ENCODE measurements at places on chromosomes 12 and 14.

DNA sequence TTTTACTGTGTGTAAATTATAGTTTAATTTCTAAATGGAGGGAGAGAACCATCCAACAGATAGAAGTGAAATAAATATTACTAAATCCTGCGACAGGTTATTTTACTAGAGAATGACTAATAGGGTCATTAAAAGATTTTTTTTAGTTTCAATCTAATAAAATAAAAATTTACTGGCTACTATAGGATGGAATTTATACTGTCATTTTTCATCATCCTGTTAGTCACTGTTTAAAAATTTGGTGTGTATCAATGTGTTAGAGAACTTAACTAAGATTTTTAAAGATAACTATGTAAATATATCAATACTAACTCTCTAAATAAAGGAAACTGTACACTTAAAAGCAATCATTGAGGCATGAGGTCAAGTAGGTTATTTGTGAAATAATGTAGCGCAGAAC, 41.1 kb upstream of the CDKN3 start:
- DNase-seq: no peak

DNA sequence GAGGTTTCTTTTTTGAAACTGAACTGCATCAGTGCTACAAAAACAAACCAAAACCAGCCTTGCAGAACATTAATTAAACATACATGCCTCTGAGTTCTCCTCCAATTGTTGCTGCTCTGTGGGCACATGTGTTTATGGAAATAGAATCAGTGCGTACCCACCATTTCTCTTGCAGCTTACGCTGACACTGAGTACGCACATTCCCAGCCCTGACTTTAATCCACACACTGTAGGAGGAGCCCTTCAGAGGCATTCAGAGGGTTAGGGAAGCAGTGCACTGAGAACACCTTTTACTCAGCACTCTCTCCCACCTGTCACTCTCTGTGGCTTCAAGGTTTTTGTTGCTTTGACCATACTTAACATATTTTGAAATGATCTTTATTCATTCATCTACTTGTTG, 250.5 kb upstream of the PWP1 start:
- DNase-seq: no peak

GRCh38 chr12:93706824-93707223, 29.6 kb downstream of the CRADD start:
- DNase-seq: no peak

DNA sequence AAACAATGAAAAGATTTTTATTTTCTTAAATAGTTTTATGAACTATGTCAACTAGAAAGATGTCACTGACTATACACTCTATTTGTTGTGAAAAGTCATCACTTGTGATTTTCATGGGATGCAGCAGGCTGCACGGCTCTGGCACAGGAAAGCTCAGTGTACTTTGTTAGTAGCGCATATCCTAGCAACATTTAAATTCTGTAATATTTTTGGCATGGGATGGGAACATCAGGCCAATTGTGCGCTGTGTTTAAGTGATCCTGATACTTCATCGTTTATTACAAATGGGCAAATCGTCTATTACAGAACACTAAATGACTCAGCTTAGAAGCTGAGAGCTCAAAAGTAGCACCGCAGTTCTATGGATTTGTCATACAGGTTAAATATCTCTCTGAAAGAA, 60.7 kb upstream of the SAV1 start:
- DNase-seq: no peak

DNA sequence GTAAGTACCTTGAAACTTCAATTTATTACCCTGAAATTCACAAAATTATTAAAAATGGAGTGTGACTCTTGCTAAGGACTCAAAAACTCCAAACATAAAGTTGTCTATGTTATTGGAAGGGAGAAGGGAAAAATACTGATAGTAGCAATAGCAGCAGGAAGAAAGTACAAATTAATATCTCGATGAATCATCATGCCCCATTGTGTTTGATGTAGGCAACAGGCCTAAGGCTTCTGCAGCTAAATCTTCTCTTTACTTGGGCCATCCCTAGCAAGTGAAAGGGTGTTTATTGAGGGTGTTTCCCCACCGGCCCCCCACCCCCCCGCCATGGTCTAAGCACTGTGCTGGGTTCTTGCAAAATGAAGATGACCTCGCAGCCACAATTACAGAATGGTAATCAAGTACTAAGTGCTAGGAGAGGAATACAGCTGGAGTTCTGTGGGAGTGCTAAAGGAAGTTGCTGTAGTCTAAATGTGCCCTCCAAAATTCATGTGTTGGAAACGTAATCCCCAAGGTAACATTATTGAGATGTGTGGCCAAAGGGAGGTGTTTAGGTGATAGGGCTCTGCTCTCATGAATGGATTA, 76.5 kb downstream of the SNAPC1 start:
- DNase-seq: no peak

DNA sequence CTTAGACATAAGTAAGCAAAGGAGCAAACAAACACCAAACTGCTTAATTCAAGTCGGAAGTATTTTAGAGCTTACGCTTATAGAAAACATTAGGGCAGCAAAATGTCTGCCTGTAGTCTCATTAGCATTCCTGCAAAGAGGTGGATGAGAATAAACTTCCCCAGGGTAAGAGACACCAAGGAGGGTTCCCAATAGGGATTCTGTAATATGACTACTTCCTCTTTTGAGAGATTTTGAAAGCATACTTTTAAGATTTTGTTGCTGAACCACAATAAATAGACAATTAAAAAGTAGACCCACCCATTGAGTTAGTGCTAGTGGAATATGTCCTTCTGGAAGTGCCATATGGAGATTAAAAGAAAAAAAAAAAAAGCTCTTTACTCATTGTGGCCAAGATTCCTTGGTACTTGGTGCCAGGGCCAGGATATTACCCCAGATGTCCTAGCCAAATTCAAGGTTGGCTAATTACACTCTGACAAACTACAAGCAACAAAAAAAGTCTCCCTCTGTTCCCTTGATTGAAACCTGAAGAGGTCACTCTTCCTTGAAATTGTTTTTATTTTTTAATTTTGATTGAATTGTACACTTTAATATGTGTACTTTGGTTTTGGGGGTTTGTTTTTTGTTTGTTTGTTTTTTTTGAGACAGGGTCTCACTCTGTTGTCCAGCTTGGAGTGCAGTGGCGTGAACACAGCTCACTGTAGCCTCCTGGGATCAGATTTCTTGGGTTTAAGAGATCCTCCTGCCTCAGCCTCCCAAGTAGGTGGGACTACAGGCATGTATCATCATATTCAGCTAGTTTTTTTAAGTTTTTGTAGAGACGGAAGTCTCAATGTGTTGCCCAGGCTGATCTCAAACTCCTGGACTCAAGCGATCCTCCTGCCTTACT, 8.7 kb downstream of the CLIP1 start:
- DNase-seq: no peak

- DNase-seq: peak; percentile 47
These were observed 119.9 kb downstream of the CACNA1C start for GRCh38 chr12:2172491-2173214.

DNA sequence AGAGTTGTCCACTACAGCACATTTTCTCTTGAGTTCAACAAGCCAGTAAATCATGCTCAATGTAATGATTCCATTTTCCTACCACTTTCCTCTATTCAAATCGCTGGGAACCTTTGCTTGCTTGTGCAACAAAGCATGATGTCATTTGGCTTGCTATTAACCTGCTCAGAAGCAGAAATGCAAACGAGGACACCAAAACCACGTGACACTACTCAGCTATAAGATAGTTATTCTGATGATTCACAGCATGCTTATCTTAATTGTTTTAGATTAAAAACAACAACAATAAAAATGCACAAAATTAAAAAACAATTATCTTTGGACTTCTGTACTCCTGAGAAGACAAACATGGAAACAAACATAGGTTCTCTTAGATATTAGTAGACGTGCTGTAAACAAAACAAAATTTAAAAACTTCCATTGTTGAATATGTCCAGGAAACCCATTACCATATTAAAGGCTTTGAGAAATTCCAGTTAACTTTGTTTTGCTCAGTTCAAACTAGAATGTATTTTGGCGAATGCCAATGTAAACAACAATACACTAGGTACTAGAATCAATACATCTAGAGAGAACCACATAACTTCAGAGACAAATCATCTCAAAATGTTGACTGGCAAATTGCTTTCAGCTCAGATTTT, 77.5 kb upstream of the KRAS start:
- no peak for DNase-seq

GRCh38 chr14:99571303-99571986, 32.6 kb downstream of the CCDC85C start:
- DNase-seq: peak; percentile 72

DNA sequence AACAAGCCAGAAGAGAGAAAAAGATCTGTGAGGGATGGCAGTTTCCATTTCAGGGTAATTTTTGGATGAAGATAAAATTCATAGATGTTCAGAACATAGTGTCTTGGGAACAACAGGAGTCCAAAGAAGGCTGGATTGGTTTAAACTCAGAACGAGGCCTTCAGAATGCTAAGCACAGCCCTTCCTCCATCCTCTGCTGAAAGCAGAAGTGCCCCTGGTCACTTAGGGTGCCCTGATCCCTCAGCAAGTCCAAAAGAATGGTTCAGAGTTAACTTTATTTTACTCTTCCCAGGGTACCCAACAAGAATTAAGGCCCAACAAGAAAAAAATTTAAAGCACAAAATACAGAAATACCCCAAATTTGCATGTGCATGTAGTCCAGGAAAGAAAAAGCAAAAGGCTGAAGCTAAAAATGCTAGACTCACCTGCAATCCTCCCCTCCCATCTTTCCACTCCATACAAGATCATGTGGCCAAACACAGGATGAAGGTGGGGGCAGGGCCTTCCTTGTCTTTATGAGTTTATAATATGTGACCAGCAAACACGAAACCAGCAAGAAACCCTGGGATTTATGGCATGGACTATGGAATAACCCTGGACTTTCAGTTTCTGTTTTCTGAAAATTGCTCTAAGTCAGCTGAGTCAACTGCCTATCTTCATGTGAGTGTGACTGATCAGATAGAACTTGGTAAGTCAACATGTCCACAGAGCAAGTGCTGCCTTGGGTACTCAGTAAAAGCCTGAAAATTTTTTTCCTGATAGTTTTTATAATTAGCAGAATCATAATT, 21.2 kb downstream of the MAX start:
- DNase-seq: no peak

DNA sequence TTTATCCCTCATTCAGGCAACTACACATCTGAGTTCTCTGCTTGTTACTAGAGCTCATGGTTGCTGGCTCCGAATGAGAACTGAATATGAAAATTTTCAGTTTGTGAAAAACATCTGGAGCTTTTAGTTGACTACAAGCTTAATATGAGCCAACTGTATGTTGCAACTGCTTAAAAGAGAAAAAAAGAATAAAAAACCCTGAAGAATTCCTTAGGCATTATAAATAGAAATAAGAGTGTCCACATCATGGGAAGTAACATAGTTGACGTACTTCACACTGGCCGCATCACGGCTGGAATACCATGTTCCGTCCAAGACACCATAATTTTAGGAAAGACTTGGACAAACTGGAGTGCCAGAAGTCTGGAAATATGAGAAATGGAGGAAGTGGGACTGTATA, 57.9 kb downstream of the PDE3A start:
- peak; percentile 73 for DNase-seq

DNA sequence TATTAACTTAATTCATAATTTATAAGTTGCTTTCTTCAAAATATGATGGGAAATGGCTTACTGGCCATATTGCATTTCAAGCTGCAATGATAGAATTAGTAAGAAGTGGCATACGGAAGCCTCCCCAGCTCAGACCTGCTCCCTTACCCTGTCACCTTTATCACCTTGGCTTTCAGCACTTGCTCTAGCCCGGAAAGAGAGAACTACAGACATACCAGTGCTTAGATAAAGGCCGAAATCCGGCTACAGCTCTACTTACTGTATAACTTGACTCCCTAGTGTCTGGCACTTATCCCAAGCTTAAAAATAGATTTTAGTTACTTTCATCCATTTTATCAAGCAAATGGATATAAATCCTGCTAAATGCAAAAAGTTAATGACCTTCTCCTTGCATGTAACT, 42.5 kb downstream of the PKP2 start:
- peak; percentile 78 for DNase-seq

DNA sequence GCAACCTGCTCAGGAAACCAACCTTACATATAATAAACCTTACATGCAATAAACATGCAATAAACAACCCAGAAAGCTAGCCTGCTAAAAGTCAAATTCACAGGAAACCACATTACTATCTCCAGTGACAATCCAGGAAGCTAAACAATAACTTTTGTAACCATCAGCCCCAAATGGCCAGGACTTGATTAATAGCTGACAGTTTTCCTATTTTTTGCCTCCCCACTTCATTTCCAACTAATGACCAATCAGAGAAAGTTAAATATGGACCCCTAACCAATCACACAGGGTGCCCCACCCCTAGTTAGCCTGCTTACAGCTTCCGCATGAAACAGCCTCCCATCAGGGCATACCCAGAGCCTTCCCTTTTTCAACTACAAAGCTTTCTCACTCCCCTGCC, 152.2 kb upstream of the LMNTD1 start:
- DNase-seq: no peak

DNA sequence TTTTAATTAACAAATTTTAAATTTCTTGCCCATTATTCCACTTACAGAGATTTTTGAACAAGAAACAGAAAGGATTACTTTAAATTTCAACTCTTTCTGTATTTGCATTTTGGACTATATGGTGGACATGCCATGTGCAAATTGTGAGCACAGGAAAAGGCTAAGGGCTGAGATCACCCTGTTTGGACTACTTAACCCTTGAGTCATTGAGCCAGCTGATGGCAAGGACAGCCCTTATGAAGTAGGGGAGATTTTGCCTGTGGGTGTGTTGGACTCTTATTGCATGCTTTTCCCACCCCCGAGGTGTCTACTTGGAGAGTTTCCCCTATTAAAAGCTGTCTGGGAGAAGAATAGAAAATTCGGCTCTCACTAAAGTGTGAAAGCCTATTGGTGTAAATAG, 17.2 kb downstream of the DERA start:
- no peak for DNase-seq

DNA sequence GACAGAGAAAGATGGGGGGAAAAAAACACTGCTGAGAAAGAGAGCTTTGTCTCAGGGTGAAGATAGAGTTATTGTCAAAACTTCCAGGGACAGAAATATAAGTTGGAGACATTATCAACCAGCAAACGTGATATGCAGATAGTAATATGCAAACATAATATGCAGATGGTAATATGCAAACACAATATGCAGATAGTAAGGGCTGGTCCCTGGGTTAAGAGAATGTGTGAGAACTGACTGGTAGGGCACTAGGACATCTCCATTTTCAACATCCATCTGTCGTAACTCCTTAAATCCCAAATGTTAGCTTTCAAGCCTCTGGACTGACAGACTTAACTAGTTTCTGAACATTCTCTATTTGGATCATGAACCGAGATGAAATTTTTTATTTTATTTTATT, 32.2 kb downstream of the SNRPF start:
- DNase-seq: no peak

- no peak for DNase-seq
These were observed 19.8 kb upstream of the DHRS7 start for GRCh38 chr14:60184905-60185555.

All from umbilical cord (tissue), 2 donors.